ENCODE measurements at places on chromosomes 2 and 18.

GRCh38 chr2:192444286-192444838, 249.6 kb upstream of the TMEFF2 start:
- DNase-seq, result no peak

DNA sequence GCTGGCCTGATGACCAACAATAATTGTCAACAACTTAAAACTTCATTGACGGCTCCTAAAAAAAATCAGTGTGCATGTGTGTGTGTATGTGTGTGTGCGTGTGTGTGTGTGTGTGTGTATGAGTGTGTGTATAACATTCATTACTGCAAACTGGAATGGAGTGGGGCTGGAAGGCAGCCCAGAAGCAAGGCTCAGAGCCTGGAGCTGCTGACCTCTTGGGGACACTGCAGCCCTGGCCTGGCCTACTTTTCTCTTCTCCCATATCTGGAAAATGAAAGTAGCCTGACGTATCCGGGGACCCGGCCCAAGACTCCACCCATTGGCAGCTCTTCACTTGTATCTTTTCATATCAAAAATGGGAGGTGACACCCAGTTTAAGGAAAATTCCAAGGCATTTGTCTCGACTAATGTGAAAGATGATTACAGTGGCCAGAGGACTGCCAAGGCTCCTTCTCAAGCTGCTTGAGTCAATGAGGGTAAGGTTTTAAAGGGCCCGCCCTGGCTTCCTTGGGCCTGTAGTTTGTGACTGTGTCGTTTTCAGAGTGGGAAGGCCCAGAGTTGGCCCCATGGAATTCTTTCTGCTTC, 72.4 kb upstream of the IL1R1 start:
- no peak for DNase-seq

- DNase-seq, result no peak
Observed at GRCh38 chr2:98009887-98010760, 14.4 kb upstream of the TMEM131 start.

DNA sequence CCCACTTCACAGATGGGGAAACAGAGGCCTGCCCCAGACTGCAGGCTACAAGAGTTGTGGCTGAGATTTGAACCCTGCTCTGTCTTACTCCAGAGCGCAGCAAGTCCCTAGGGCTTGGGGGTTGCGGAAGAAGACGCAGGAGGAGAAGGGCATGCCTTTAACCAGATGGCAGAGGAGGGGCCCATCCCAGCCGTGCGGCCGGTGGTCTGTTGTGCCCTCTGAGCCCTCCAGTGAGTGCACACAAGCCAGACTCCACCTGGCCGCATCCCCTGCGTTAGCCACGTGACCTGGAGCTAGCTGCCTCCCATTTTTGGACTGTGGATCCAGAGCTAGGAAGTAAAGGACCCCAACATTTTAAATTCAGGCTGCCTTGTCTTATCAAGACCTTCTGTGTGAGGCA, 2.8 kb downstream of the KCNIP3 start:
- no peak for DNase-seq

- no peak for DNase-seq
Observed at GRCh38 chr18:57784034-57784800, 18.9 kb downstream of the ATP8B1 start.

GRCh38 chr2:188414411-188414810, 122.7 kb downstream of the GULP1 start:
- no peak for DNase-seq

- DNase-seq, result peak; percentile 23
Observed at GRCh38 chr2:47230418-47230817, 75.3 kb upstream of the STPG4 start.

GRCh38 chr2:209472112-209472832, 48.4 kb downstream of the MAP2 start:
- no peak for DNase-seq

- no peak for DNase-seq
Observed at GRCh38 chr2:64349131-64349530, 104.8 kb upstream of the LGALSL start.

- DNase-seq, result no peak
Observed at GRCh38 chr2:174614261-174614660, 16.7 kb upstream of the WIPF1 start.

GRCh38 chr2:208025037-208025813, at the start of gene PLEKHM3:
PLEKHM3 (minus strand) TSS chr2:208025527; CDS start chr2:208001639, 23,888 bp downstream.
- DNase-seq, result peak; percentile 65

GRCh38 chr2:71554028-71554705, 100.8 kb downstream of the DYSF start:
- no peak for DNase-seq

DNA sequence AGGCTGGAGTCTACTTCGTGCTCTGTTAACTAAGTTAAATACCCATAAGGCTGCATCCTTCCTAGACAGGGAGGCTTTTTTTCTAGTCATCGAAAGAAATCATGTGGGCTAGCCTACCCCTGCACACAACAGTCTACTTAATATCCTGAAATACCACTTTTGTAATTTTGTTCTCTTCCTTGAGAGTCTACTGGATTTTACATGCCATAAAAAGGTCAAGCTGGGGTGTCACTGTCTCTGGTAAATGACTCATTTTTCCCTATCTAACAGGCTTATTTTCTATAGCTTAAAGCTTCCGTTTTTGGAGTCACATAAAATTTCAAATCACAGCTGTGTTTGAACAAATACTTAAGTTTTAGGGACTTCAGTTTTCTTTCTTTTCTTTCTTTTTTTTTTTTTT, 10.7 kb upstream of the STAM2 start:
- DNase-seq, result no peak

DNA sequence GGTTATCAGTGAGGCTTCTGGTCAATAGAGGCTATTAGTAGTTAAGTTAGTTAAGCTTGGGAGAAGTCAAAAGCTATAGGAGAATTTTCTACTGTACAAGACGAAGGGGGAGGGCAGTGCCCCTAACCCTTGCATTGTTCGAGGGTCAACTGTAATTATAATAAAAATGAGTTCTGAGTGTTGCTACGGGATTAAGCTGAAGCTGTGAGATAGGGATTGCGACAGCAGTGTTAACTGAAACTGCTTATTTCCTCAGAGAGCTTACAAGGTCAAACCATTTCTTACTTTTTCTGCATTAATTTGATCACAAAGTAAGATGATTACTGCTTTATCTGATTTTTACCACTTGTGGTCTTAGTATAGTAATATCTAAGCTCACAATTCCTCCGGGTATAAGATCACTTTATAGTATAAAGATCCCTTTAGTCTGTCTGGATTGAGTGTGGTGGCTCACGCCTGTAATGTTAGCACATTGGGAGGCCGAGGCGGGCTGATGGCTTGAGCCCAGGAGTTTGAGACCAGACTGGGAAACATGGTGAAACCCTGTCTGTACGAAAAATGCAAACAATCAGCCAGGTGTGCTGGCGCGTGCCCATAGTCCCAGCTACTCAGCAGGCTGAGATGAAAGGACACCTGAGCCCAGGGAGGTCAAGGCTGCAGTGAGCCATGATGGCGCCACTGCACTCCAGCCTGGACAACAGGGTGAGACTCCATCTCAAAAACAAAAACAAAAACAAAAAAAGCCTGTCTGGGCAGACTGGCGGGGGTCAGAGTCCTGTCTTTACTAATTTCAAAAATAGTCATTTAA, 119.5 kb upstream of the TLK1 start:
- DNase-seq, result no peak

- DNase-seq, result no peak
Observed at GRCh38 chr18:54210463-54210862, 14.0 kb downstream of the MBD2 start.

GRCh38 chr2:4909346-4910009, 782.7 kb upstream of the SOX11 start:
- DNase-seq, result no peak

DNA sequence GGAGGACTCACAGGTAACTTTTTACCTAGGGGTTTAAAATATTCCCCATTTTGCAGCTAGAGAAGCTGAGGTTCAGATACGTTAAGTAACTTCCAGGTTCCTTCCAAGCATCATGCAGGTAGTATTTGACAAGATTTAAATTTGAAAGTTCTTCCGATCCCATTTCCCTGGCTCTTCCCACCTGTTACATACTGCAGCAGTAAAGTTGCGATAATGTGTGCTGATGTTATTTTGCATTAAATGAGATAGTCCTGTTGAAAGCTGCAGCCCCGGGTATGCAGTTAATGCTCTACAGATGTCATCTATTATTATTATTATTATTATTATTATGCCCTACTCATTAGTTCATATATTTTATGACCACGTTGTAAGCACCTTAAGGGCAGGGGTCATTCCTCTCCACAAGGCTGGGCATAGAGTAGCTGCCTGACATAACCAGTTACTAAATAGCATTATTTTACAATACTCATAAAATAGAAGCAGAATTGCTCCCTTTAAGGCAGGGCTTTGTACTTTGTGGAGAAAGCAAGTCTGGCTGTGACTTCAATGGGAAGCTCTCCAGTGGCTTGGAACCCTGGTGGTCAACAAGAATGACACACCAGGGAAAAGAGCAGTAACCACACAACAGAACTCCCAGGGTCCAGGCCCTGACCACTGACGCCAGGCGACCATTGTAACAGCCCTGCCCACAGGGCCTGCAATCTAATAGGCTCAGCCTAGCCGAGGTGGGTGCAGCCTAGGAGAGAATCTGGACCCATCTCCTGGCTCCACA, 112.0 kb upstream of the STPG4 start:
- no peak for DNase-seq

DNA sequence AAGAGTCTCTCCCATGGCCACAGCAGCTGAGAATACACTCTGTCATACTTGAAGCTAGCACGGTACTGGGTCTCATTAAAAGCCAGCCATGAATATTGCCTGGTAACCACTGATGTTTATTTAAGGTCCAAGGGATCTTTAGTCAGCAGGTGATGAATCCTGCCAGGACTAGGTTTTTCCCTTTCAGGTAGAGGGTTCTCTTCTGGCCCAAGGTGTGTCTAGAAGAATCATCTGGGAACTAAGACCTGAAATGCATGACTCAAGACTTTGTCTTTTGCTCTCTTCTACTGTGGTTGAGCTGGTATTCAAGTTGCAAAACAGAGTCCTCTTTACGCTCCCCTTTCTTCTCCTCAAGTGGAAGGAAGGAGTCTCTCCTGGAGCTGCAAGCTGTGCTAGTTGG, 400.5 kb upstream of the FSIP2 start:
- DNase-seq, result no peak

Measured in hypothalamus (tissue), 51 donors.